ENCODE measurements at places on chromosomes 7 and 10.
A peak's percentile ranks its signal among the peaks of the same experiment; 100 is the strongest.

GRCh38 chr7:116809636-116810266, 52.6 kb upstream of the CAPZA2 start:
- DNase-seq: peak; percentile 39

DNA sequence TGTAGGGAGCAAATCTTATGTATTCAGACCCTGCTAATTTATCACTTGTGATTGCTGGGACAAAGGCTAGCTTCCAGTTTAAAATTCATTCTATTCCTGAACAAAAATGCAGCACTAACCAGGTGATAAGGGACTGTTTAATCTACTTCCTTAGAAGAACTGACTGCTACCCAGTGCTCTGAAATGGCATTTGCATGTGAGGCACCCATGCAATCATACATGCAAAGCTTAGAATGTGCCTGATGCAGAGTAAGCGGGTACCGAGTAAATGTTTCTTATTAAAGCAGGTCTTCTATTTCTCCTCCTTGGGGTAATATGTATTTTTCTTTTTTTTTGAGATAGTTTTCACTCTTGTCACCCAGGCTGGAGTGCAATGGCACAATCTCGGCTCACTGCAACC, 54.5 kb downstream of the NEURL1 start:
- DNase-seq: no peak

- no peak for DNase-seq
These were observed 3.6 kb downstream of the PLAC9 start for GRCh38 chr10:80136134-80136571.

- DNase-seq: no peak
These were observed 160.9 kb downstream of the REEP3 start for GRCh38 chr10:63681993-63682697.

- DNase-seq: peak; percentile 17
These were observed 171.1 kb downstream of the FAM107B start for GRCh38 chr10:14603534-14604102.

DNA sequence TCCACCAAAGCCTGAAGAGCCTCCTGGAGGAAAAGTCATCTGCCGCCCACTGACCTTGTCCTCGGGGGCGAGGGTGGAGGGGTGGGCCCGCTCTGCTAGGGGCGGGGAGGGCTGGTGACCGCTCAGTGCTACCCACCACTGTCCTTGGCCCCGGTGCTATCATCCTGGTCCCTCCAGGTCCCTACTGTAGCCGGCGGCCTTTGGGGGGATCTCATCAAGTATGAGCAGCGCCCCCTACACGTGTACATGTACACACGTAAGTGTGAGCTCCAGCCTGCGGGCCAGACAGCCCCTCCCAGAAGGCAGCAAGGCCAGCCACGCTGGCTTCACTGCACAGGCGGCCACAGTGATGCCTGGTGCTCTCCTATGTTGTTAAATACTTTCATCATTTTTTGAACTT, 19.6 kb downstream of the TTYH3 start:
- no peak for DNase-seq

DNA sequence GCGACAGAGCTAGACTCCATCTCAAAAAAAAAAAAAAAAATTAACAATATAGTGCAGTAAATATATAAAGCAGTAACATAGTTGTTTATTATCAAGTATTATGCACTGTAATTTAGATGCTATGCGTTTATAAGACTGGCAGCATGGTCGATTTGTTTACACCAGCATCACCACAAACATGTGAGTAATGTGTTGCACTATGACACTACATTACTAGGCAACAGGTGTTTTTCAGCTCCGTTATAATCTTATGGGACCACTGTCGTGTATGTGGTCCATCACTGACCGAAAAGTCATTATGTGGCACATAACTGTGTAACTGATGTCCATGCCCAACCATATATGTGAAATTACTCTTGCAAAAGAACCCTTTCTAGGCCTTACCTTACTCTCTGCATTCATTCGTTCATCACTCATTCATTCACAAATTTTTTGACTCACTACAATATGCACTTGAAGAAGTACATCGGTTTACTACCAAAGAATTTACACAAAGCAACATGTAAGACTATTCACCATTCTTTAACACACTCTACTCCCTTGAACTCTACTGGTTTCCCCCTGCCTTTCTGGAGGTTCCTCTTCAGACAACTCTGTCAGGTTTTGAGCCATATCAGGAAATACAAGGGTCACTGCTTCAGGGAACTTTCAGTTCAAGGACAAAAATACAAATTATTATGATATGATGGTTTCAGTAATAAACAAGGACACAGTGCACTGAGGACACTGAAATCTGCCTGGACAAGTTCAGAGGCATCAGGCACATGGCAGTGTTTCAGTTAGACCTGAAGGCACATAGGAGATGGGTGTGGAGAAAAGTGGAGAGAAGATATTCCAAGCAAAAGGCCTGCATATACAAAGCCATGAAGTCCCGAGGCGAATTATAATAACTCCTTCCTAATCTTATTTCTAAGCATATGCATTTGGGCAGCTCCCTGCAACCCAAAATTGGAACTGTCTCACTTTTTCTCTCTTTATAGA, 17.4 kb downstream of the ITGB1 start:
- DNase-seq: no peak

GRCh38 chr10:33335801-33336581, 1.5 kb upstream of the NRP1 start:
- no peak for DNase-seq

DNA sequence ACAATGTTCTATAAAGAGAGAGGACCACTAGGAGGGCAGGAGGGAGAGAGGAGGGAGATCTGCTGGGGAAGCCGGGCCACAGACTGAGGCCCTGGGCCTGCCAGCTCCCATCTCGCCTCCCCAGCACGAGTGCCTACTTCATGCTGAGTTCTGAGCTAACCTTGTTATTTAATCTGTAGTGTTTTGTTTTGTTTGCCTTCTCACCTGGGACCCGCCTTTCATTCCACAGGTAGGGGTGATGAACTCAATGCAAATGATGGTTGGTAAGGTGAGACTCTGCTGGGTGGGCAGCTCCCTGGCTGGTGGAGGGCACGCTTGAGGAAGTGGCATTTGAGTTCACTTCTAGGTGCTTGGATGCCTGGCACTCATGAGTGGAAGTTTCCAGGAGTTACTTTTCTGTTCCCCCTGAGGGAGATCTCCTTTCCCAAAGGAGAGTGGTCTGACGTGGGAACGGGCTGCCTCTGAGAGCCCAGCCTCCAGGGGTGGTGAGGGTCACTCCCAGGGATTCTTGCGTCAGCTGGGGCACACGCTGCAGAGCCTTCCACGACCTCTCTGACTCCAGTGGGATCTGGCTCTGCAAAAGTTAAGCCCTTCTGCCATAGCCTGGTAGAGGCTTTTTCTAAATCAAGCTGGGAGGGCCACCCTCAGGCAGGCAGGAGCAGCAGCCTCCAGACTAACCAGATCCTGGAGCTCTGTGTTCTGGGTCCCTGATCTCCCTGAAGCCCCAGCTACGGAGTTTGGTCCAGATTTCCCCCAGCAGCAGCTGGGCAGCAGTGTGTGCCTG, 22.4 kb downstream of the UBTD1 start:
- no peak for DNase-seq

DNA sequence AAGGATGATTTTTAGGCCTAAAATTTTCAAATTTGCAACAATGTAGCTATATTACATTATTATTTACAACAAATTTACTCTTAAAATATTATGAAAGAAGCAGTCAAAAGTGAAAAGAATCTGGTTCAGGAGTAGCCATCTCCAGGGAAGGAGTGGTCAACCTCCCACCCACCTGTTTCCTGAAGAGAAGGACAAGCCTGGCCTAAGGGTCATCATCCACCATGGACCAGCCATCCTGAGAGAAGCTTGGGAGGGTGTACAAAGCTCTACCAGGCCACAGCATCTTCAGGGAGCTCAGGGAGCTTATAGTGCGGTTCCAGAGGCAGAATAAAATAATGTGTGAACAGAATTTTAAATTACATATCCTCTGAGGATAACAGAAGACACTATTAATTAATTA, 38.1 kb downstream of the COL1A2 start:
- no peak for DNase-seq

GRCh38 chr7:99752356-99752755, 17.4 kb upstream of the CYP3A7 start:
- DNase-seq: no peak

DNA sequence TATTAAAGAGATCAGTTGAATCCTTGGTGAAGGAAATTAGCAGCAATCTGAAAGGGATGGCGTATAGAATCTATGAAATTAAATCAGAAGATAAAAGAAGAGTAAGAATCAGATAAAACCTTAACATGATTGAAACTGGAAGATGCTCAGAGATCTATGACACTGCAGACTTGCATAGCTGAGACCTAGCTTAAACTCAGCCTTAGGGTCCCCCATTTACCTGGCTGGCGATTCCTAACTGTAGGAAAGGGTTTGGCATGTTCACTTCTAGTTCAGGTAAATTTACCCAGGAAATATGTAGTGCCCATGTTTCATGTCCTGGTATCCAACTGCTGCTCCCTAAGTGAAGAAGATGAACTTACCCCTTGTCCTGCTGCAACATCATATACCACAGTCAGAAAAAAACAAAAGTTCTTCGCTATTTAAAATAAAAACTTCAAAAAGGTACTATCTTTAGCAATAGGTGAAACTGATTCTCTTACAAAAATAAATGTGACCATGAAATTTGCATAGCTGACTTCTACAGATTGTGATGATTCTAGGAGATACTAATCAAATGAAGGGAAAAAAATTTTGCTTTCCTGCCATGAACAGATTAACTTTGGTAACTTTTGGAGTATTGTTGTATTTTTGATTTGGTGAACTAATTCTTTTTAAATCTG, 47.8 kb upstream of the TMEM243 start:
- no peak for DNase-seq

GRCh38 chr10:130357951-130358350, 221.8 kb downstream of the GLRX3 start:
- no peak for DNase-seq

- no peak for DNase-seq
These were observed 80.9 kb downstream of the DOCK4 start for GRCh38 chr7:112125250-112125649.

DNA sequence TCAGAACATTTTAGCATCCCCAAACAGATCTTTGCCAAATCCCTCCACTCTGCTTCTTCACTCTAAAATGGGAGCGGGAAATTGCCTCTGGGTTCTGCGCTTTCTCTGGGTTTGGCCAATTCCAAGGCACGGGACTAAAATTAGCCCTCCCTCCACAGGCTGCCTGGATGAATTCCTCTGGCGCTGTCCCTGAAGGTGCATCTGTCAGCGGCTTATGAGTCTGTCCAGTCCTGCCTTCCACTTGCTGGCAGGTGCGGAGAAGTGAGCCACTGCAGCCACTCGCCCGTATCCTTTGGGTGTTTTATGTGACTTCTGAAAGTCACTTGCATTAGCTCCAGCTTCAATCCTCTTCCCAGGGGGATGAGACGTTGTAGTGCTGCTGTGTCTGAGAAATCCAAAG, 121.6 kb downstream of the SH2D4B start:
- peak; percentile 7 for DNase-seq
